ENCODE measurements at places on chromosomes 4 and X.
A peak's percentile ranks its signal among the peaks of the same experiment; 100 is the strongest.

DNA sequence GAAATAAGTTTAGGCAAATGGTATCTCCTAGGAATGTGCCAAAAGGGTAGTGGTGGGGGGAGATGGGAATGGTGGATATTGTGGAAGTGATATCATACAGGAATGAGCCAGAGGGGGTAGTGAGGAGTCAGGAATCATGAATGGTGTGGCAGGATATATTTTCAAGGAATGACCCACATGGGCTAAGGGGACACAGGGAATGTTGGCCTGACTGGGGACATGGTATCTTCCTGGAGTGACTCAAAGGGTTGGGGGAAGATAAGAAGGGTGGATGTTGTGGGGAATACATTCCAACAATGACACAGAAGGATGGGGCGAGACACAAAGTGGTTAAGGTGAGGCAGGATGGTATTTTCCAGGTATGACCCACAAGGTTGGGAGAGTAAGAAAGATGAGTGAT lies 60.6 kb downstream of the MAOA start:
- DNase-seq = no peak

DNA sequence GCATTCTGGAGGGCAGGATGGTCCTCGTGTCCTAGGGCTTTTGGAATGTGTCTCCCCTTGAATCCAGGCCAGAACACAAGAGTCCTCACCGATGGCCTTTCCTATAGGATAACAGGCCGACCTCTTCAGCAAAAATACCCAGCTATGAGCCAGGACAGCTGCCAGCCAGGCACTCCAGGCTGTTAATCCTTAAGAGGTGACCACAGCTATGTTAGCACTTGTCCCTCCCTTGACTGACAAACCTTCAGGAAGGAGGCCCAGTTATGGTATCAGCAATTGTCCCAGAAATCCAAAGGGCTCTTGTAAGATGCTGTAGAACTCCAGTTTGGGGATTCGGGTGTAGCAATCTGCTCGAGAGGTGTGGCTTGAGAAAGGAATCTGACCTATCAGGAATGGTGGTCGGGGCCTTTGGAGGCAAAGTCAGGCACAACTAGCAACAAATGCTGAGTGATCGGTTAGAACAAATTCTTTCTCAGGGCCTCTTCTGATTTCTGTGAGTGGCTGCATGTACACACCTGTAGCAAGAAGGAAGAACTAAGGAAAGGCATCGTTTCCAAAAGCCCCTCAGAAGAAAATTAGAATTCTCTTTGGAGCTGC lies 54.6 kb downstream of the PTCHD1 start:
- DNase-seq = no peak

GRCh38 chr4:103306870-103307375 lies 108.8 kb upstream of the CENPE start:
- DNase-seq = peak; percentile 5

DNA sequence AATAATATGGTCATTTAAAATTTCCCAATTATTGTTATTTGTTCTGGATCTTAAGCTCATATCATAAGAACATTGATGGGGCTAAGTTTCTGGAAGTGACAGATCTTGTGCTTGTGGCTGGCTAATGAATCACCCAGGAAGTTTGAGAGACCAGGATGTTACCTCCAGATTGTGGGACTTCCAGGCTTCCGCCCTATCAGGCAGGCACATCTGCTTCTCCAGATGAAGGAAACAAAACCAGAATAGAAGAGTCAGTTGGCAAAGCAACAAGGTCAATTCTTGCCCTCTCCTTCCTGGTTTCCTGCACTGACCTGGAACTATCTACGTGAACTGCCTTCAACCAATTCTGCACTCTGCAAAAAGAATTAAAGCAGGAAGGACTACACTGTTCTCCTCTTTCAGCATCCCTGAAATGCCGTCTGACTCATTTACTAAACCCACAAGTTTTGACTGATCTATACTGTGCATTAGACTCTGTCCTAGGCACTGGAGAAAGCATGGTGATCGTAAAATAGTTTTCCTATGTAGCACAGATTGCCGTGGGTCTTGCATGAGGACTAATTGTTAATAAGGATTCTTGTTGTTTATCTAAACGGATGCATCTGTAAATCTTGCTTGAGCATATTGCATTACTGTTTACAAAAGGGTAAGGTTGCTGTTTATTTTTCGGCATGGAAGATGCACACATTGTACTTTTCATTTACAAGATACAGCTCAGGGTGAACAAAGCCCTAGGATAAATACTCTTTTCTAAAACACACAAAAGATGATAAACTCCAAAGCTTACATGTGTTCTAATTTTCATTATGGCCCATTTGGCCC lies 74.6 kb downstream of the AMELX start:
- DNase-seq = no peak

GRCh38 chrX:41863343-41864203 lies 59.8 kb downstream of the CASK start:
- no peak for DNase-seq

DNA sequence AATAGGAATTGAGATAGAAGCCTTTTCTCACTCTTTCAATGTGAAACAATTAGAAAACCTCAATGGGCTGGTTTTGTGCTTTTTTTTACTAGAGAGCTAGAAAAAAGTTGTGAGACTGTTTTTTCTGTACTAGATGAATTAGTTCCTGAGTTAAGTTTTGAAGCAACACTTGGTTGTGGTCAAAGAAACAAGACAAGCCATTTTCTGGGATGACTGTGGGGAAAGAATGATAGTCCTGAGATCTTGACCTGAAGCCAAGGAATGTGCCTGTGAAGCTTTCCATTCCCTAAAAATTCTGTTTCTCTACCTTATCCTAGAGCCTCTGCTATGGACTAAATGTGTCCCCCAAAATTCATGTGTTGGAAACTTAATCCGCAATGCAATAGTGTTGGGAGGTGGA lies 157.8 kb upstream of the TLL1 start:
- no peak for DNase-seq

DNA sequence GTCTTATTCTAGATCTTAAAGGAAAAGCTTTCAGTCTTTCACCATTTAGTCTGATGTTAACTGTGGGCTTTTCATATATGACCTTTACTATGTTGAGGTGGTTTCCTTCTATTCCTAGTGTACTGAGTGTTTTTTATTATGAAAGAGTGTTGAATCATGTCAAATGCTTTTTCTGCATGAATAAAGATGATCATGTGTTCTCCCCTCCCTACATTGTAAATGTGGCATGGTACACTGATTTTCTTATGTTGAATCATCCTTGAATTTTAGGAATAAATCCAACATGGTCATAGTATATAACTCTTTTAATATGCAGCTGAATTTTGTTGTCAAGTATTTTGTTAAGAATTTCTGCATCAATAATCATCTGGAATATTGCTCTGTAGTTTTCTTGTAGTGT lies 4.3 kb downstream of the CLGN start:
- no peak for DNase-seq

DNA sequence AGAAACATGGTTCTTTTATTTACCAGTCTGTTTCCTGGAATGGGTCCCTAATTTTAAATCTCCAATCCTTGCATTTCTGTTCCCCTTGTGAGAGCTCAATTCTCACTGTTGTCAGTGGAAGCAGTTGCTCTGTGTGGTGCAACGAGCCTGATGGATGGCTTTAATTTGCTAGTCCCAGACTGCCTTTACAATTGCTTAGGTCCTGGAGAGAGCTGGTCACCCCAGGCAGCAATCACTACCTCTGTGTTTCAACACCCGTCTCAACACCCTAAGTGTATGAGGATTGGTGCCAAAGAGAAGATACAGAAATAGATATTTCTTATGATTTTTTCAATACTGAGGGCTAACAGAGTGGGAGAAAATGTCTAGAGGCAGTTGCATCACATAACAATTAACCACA lies 873.8 kb downstream of the GLUD2 start:
- no peak for DNase-seq
